ENCODE measurements at places on chromosomes 13 and 19.

- DNase-seq, result no peak
Measured at GRCh38 chr19:13633109-13633508, 126.8 kb upstream of the CACNA1A start.

DNA sequence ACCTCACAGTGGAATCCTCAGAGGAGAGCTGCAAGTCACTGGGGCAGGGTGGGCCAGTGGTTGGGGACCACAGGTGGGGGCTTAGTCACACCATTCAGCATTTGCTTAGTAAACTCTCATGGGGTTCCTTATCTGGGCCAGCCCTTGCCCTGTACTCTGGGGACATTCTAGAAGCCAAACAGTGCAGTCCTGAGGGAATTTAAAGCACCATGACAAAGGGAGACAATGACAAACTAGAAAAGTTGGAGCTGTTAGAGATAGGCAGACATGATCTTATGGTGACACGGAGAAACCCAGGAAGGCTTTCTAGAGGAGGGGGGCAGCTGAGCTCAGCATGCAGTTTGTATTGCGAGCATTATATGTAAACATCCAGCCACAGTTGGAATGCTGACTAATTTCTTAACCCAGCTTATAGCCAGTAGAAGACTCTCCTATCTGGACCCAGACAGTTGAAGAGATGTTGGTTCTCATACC, 87.6 kb downstream of the ZNF429 start:
- DNase-seq, result no peak

GRCh38 chr13:79995334-79995733, 345.6 kb downstream of the SPRY2 start:
- DNase-seq, result no peak

DNA sequence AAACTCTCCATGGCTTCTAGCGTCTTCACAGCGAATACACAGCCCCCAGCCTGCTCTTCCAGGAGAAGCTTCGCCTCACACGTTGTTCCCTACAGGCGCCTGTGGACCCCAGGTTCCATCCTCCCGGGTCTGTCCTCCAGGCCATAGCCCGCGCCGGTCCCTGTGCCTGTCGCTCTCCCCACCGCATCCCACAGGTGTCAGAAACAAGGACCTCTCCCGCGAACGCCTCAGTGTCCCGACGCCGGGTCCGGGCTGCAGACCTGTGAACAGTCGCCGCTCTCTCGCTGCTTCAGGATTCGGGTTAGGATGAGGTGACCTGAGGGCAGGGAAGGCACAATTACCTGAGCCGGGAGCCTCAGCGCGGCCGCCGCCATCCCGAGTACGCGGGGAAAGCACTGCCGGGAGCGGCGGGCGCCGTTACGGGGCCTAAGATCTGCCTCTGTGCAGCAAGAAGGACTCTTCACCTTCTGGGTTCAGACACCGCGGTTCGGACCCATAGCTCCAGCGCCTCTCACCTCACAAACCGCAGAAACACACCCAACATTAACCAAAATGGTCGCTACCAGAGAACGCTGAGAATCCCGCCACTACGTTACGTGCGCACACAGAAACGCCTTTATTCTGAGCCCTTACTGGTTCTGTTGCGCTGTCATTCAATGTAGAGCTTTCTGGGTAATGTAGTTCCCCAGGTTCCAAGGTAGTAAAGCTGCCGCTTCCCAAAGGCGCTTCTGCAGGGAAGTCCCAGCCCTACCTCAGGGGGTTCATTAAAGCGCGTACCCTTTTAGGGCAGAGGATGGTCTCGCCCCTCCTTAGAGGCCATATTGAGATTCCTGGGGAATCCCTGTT, at the start of gene ZNF418:
Gene ZNF418 (minus strand): TSS at position 583 of the 846 bp plus-strand sequence. CDS start 1,580 bp downstream, outside the sequence.
- no peak for DNase-seq

- no peak for DNase-seq
Measured at GRCh38 chr13:74424455-74424854, 290.3 kb upstream of the KLF12 start.

- DNase-seq, result no peak
Measured at GRCh38 chr19:18859676-18860301, 28.0 kb downstream of the UPF1 start.

DNA sequence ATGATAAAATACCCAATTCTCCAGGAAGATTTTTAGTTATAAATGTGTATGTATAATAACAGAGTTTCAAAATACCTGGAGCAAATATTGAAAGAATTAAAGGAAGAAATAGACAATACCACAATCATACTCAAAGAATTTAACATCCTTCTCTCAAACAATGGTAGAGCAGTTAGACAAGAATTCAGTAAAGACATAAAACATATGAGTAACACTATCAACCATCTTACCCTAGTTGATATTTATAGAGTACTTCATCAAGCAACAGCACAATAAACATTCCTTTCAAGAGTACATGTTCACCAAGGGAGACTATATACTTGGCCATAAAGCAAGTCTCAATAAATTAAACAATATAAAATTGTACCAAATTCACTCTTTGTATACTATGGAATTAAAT, 108.4 kb downstream of the DLEU7 start:
- no peak for DNase-seq

GRCh38 chr13:32127691-32128090, 96.1 kb downstream of the FRY start:
- no peak for DNase-seq

DNA sequence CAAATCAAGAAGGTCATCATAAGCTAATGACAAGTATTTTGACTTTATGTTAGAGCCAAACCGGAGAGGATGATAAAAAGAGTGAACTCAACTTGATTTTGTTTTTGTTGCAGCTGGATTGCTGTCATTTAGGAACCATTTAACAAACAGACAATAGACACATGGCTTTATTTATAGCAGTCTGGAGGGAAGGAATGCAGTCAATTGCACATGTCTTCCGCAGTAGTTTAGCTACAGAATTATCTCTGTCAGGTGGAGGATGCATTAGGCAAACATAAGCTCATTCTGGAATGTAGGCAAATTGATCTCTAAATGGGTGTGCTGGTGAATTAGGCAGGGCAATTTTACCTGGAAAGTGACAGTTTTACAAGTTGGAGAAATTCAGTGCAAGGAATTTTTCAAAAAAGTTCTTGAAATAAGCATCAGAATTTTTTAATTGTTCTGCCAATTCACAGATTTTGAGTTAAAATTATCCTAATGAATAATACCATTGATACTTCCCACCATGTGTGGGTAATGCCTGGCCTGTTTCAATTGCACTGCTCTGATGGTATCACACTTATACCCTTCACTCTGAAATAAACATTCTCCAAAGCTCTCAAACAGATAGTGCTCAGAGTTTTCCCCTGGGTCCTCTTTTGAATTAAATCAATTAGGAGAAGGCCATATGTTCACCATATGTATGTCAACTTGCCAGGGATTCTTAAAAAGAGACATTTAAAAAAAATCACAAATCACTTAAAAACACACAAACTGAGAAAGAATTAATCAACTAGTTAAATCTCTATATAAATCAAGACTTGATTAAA, 318.3 kb downstream of the NDFIP2 start:
- no peak for DNase-seq

DNA sequence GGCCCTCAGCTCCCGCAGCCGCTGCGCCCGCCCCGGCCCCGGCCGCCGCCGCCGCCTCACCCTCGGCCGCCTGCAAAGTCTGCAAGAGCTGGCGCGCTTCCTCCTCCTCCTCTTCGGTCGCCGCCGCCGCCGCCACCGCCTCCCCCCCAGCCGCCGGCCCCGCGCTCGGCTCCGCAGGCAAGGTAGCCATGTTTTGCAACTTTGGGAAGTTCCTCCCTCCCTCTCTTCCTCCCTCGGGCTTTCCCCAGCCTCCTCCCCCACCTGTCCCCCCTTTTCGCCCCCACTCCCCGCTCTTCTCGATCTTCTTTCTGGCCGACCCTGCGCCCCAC, 433 bp downstream of the SIX5 start:
- DNase-seq, result no peak

DNA sequence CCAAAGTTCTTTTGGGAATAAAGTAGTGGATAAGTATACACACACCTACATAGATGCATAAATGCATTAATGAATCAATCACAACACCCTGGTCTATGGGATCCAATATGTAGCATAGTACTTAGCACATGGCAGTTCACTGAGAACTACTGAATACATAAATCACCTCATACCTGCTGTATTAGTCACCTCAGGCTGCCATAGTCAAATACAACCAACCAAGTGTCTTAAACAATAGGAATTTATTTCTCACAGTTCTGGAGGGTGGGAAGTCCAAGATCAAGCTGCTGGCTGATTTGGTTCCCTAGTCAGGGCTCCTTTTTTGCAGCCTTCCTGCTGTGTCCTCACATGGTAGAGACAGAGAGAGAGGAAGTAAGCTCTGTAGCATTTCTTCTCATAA, 228.2 kb downstream of the NHLRC3 start:
- DNase-seq, result no peak

- DNase-seq, result no peak
Measured at GRCh38 chr13:30038884-30039283, 188.5 kb upstream of the UBL3 start.

GRCh38 chr13:23433171-23434153, at the start of gene SACS:
SACS (minus strand) TSS chr13:23433702; CDS start chr13:23411239, 22,463 bp downstream.
- DNase-seq, result no peak

DNA sequence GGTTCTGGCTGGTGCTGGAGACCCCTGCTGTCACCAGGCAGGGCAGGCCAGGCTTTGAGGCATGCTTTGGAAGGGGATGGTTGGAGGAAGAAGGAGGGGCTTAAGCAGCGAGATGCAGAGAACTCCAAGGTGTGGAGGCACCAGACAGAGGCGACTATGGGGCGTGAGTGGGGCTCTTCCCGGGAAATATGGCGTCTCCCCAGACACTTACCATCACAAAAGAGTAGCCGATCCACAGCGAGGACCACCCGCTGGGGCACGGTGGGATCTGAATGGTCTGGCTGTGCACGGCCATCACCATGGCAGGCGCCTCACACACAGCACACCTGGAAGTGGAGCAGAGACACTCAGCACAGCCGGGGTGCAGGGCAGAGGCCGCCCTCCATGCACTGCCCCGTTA, 151.9 kb downstream of the COL4A1 start:
- DNase-seq, result no peak

DNA sequence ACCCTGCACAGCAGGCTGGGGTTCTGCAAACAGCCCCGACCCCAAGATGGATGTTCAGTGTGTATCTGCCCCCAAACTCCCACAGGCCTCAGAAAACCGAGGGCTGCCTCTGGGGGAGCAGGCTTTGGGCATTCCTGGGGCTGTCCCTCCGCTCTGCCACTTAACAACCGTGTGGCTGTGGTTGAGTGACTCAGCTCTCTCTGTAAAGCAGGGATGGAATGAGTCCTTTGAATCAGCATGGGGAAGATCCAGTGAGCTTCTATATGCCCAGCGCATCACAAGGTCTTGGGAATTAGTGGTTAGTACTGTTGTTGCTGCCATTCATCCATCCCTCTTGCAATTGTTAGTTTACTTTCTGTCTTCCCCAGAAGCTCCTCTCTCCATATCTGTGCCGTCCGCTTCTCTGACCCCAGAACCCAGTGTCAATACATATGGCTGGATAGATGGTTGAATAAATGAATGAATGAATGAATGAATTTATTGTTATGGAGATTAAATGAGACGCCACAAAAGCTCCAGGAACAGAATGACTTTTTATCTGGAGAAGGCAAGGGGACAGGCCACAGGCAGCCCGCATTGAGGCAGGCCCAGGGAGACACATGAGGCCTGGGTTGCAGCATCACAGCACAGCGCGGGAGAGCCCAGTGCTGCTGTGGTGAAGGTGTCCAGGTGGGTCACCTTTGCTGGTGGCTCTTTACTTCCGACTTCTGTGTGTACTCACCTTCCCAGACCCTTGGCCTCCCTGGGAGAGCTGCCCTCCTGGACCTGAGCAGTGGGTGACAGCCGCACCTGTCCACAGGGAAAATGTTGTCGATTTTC, 89.2 kb downstream of the RGCC start:
- DNase-seq, result no peak

DNA sequence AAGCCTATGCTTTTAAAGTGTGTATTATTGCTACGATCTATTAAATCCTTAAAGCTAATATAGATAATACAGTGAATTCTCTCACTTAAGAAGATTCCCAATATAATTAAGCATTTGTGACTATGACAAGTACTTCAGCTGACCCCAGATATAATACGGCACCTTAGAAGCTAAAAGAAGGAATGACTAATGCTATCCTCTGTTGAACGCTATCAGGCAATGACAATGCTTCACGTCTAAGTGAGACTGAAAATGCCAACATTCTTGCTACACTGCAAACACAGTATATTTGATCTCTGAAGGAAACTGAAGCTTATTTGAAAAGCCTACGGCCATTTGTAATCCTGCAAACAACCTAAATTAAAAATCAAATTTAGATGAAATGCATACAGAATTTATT, 19.7 kb downstream of the VWA8 start:
- no peak for DNase-seq

GRCh38 chr13:111046590-111047141, 68.4 kb upstream of the ARHGEF7 start:
- DNase-seq, result no peak
